ENCODE measurements at places on chromosomes 7 and 10.

DNA sequence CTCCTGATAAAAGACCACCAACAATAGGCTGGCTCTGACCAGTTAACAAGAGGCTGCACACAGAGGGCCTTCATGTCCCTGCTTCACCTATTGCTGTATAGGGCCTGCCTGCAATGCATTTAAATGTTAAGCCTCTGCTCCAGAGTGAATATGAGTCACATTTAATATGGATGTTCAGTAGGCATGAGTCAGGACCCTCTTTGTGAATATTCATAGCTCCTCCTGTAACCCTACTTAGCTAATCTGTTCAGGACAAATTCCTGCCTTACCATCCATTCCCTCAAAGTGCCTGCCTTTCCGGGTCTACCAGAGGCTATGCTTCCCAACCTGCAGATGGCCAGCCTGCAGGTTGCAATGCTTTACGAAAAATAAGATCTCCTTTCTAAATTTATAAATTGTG is 32.5 kb downstream of the ARHGAP22 start:
- DNase-seq: no peak

DNA sequence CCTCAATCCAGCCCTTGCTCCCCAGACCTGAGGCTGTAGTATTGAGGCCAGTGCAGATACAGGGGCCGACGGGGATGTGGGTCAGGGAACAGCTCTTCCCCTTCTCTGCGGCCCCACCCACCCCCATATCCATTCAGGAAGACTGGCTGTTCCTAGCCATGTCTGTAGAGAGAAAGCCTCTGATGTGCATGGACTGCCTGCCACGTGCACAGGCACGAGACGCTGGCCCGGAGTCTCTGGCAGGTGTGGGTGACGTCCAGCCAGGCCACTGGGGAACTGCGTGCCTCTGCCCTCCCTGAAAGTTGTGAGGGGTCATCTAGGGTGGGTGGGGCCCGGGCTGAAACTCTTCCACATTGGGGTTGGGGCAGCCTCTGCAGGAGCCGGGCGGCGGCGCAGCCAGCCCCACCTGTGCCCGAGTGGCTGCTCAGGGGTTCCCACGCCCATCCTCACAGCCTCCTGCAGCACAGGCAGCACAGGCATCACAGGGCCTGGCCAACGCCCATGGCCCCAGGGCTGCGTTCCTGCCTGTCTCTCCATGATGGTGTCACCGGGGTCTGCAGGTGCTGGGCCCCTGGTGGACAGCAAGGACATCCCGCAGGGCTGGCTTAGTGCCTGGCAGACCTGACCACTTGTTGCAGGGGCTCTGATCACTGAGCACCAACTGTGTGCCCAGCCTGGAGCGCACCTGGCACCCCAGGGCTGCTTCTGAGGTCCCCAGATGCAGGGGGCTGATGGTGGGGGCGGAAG is 27.5 kb downstream of the MICALL2 start:
- DNase-seq: no peak

- DNase-seq: no peak
Measured at GRCh38 chr10:98080494-98080893, 50.1 kb upstream of the CRTAC1 start.

DNA sequence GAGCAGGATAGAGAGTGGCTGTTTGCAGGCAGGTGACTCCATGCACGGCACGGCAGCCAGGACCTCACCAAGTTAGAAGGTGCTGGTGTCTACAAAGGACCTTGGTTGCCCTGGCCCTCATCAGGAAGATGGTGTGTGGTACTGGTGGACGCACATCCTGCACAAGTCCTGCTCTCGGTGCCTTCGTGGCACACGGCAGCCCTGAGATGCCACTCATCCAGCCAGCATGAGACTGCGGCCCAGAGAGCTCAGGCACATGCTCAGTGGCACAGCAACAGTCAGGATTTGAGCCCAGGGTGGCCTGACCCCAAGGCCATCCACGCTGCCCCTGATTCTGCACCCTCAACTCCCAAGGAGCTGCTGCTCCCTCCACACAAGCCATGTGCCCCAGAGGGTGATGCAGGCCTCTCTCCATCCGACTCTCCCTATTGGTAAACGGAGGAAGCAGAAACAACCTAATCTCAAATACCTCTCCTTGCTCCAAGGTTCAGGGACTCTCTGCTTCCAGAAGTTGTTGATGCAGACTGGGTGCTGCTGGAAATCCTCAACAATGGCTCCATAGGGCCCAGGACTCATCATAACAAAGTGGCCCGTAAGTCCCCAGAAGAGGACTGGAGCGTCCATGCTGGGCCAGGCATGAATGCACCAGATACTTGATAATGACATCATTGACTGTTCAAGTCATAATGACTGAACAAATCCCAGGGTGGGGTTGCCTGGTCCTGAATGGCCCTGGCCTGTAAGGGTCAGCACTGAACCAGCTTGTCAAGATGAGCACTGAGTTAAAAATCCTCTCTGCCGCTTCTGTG is 93.6 kb downstream of the ARHGAP22 start:
- no peak for DNase-seq

GRCh38 chr7:155560982-155561686 is 14.8 kb upstream of the CNPY1 start:
- DNase-seq: no peak

- no peak for DNase-seq
Measured at GRCh38 chr10:89981891-89982290, 280.5 kb downstream of the KIF20B start.

- no peak for DNase-seq
Measured at GRCh38 chr10:88019753-88020152, 156.3 kb downstream of the PTEN start.

GRCh38 chr10:25457552-25457951 is 282.8 kb downstream of the GPR158 start:
- DNase-seq: no peak

- no peak for DNase-seq
Measured at GRCh38 chr7:39434012-39434411, 132.2 kb upstream of the YAE1 start.

GRCh38 chr10:51602326-51602725 is 97.1 kb downstream of the CSTF2T start:
- DNase-seq: no peak

DNA sequence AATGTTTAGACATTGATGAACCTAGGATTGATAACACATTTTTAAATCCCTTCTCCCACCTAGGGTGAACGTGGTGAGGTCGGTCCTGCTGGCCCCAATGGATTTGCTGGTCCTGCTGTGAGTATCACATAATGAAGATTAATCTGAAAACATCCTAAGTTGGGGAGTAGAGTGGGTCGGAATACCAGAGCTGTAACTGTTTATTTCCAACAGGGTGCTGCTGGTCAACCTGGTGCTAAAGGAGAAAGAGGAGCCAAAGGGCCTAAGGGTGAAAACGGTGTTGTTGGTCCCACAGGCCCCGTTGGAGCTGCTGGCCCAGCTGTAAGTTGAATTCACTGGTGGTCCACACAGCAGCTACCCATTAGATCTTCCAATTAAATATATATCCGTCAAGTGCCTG is 25.6 kb downstream of the COL1A2 start:
- no peak for DNase-seq

GRCh38 chr10:78914060-78914378 is 154.7 kb upstream of the ZMIZ1 start:
- DNase-seq: no peak

DNA sequence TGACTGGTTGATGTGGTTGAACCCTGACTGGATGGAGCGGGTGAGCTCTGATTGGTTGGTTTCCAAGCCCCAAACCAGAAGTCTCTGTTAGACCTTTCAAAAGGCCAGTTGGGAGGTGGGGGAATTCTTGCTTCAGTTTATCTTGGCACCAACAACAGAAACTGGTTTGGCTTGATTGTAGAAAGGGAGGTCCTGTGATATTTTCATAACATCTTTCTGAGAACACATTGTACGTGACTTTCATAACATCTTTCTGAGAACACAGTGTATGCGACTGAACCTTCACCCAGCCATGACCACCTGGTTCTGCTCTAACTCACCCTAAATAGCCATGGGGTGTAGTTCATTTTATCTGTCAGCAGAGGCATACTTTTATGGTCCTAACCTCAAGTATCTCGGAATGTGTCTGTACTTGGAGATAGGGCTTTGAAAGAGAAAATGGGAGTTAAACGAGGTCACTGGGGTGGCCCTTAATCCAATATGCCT is 88.3 kb downstream of the GALNT17 start:
- no peak for DNase-seq

- DNase-seq: no peak
Measured at GRCh38 chr7:25028370-25029021, 48.5 kb upstream of the OSBPL3 start.

GRCh38 chr7:26948617-26949118 is 84.3 kb upstream of the SKAP2 start:
- DNase-seq: no peak

- DNase-seq: no peak
Measured at GRCh38 chr10:100327007-100327717, 2.9 kb downstream of the PKD2L1 start.

GRCh38 chr10:12408472-12408871 is 59.1 kb downstream of the CAMK1D start:
- DNase-seq: no peak

All from activated CD4-positive, alpha-beta T cell treated with anti-CD3 and anti-CD28 coated beads for 24 hours (primary cell).